ENCODE measurements at places on chromosomes 7 and 10. TPM values are rescaled to one million over a fixed set of nuclear protein-coding genes. Genes with fewer than 3 reads are reported as not detected.

The SEMA3E gene
- polyA plus RNA-seq: not detected

GRCh38 chr10:32905466-32905865, 52.6 kb downstream of the ITGB1 start:
- DNase-seq: no peak

The AIFM2 gene
- polyA plus RNA-seq: 1.7 TPM

The CPA2 gene
- not detected for polyA plus RNA-seq

DNA sequence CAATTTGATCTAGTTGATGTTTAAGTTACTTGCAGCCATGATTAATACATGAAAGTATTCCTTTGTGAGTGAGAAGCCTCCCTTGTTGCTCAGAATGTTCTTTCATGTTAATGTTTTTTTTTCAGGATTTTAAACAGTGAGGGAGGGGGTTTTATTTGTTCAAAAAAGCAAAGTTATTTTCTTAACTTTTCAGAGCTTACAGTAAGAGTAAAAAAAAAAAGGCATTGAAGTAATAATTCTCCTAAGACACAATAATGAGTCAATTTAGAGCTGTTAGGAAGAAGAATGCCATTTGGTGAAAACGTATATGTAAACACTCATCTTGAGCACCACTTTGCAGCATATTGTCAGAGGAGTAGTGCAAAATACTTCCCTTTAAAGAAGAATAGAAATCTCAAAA, 105.8 kb downstream of the SEMA3A start:
- DNase-seq: no peak

DNA sequence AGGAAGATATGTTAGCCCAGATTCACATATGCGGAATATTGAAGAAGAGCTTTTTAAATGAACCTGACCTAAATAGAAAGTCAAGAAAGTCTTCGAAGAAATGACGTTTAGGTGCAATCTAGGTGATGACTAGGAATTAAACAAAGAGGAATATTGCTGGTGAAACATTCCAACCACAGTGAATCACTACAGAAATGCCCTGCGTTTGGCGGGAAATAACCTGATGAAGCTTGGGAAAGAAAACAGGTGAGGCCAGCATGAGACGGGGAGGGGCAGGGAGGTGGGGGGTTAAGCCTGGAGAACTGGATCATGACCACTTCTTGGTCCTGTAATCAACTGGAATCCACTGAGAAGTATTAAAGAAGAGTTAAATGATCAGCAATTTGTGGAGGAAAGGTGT, 299.4 kb upstream of the VSTM2A start:
- DNase-seq: no peak

- no peak for DNase-seq
Measured at GRCh38 chr10:48814933-48815332, 124.7 kb downstream of the LRRC18 start.

- no peak for DNase-seq
Measured at GRCh38 chr7:74032624-74033371, 4.8 kb downstream of the ELN start.
